ENCODE measurements at places on chromosomes 12 and 14. TPM values are rescaled to one million over a fixed set of nuclear protein-coding genes. Genes with fewer than 3 reads are reported as not detected.

The TAS2R10 gene
- polyA plus RNA-seq = 3.1 TPM

The SPPL3 gene
- 79.8 TPM for polyA plus RNA-seq

The CELA1 gene
- polyA plus RNA-seq = not detected

The GABARAPL1 gene
- 80.7 TPM for polyA plus RNA-seq

The ITGA5 gene
- polyA plus RNA-seq = 40.1 TPM

The SLC2A14 gene
- polyA plus RNA-seq = 0.34 TPM

The SYT1 gene
- 16.4 TPM for polyA plus RNA-seq

The NRL gene
- 3.2 TPM for polyA plus RNA-seq

The CIT gene
- 24.7 TPM for polyA plus RNA-seq

The SPTB gene
- 16.2 TPM for polyA plus RNA-seq

The AQP5 gene
- polyA plus RNA-seq = 2.3 TPM

The KRT6C gene
- not detected for polyA plus RNA-seq

The OR9K2 gene
- not detected for polyA plus RNA-seq

The OR4E2 gene
- not detected for polyA plus RNA-seq

The IFT81 gene
- 48.1 TPM for polyA plus RNA-seq

The GALNT4 gene
- 10.9 TPM for polyA plus RNA-seq

The HNRNPA1 gene
- 3,632 TPM for polyA plus RNA-seq

The APAF1 gene
- polyA plus RNA-seq = 27.9 TPM

GRCh38 chr12:71125949-71126348, 31.9 kb downstream of the TSPAN8 start:
- DNase-seq = no peak

DNA sequence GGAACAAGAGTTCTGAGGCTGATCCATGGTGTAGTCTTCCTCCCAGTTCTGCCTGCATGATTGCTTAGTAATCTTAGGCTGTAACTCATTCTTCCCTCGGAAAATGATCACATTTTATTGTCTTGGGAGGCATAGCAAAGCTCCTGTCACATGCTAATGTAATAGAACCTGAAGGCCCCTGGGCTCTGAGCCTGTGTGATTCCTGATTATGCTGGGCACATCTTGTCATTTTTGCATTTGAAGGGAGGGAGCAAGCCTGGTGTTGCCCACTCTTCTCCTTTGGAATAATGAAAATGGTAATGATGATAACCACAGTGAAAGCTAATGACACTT, 215.4 kb downstream of the MSRB3 start:
- no peak for DNase-seq

- no peak for DNase-seq
These were observed 55.3 kb downstream of the MDM2 start for GRCh38 chr12:68863109-68863770.

DNA sequence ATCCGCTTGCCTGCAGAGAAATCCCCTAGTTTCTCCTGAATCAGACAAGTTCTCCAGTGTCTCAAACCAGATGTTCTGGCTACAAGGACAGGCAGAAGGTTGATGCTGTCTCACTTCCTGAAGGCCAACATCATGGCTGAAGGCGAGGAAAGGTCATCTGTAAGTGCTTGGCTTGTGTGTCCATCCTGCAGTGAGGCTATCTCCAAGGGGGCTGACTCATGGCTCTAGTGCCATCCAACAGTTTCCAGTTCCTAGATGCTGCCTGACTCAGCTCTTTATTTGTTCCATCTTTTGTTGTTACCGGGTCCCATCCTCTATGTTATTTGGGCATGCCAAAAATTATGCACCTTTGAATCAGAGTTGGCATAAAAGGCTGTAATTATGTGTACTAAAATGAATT, 232.1 kb upstream of the TBX3 start:
- no peak for DNase-seq

DNA sequence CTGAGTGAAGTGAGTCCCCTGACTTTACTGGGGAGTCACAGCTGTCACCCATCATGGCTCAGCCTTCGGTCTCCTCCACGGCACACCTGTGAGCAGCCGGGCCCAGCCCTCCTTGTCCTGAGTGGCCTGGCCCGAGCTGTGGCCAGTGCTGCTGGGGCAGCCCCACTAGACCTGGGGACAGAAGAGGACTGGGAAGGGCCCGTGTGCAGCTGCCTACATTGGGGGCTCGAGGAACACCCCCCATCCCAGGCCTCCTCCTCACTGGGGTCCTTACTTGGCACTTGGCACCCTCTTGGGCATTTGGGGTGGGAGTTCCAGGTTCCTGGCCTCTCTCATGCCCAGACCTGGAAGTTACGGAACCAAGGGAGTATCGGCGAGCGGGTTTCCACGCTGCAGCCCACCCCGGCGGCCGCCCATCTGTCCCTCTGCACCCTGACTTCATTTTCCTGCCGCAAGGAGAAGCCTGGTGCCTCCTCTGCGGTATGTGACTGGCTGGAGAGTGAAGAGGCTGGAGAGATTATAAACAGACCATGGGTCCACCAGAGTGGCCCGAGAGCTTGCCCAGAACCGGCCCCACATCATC, 179.7 kb downstream of the KIF26A start:
- DNase-seq = no peak

DNA sequence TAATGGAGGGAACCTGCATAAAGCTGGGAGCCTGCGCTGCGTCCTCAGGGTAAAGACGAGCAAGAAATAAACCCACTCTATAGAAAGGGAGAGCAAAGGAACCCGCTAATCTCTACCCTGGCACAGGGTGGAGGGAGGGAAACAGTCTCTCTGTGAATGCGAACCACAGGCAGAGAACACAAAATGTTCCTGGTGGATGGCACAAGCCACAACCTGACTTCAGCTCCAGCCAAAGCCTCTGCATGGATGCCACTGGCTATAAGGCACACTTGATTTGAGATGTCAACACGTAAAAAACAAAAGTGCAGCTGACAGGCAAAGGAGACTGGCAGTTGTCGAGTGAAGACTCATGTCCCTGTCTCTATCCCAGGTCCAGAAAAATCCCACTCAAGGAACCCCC, 32.4 kb downstream of the CHGA start:
- no peak for DNase-seq

GRCh38 chr14:99232714-99233214, 39.2 kb downstream of the BCL11B start:
- DNase-seq = no peak

DNA sequence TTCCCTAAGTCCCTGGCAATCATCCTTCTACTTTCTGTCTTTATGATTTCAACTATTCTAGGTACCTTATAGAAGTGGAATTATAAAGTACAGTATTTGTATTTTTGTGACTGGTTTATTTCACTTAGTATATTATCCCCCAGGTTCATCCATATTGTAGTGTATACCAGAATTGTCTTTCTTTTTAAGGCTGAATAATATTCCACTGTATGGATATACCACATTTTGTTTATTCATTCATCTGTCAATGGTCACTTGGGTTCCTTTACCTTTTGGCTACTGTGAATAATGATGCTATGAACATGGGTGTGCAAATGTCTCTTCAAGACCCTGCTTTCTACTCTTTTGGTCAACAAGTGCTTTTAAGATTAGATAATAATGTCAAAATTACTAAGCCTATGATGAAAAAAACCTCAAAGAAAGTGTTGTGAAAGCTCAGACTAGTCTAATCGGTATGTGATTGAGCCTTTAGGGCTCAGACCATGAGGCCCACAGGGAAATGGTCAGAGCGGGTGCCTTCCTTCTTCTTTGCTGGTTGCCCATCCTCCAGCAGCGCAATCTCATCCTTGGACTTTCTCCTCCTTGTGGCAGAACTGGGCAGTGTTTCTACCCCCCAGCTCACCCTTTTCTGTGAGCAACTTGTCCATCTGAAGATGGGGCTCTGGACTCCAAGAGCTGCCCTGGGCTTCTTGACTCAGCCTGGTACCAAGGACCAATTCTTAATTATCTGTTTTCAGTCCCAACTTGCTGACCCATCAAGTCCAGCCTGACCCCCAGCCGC, 105.4 kb downstream of the TTC8 start:
- no peak for DNase-seq

GRCh38 chr12:11228296-11228879, 41.1 kb downstream of the PRB3 start:
- DNase-seq = peak; percentile 15

- DNase-seq = no peak
These were observed 47.6 kb upstream of the EIF5 start for GRCh38 chr14:103286460-103286859.

- DNase-seq = no peak
These were observed 16.2 kb downstream of the ZDHHC22 start for GRCh38 chr14:77125281-77125801.

GRCh38 chr12:31408763-31409162, 82.8 kb upstream of the SINHCAF start:
- DNase-seq = no peak

GRCh38 chr12:64128366-64128765, 93.7 kb downstream of the KICS2 start:
- no peak for DNase-seq

DNA sequence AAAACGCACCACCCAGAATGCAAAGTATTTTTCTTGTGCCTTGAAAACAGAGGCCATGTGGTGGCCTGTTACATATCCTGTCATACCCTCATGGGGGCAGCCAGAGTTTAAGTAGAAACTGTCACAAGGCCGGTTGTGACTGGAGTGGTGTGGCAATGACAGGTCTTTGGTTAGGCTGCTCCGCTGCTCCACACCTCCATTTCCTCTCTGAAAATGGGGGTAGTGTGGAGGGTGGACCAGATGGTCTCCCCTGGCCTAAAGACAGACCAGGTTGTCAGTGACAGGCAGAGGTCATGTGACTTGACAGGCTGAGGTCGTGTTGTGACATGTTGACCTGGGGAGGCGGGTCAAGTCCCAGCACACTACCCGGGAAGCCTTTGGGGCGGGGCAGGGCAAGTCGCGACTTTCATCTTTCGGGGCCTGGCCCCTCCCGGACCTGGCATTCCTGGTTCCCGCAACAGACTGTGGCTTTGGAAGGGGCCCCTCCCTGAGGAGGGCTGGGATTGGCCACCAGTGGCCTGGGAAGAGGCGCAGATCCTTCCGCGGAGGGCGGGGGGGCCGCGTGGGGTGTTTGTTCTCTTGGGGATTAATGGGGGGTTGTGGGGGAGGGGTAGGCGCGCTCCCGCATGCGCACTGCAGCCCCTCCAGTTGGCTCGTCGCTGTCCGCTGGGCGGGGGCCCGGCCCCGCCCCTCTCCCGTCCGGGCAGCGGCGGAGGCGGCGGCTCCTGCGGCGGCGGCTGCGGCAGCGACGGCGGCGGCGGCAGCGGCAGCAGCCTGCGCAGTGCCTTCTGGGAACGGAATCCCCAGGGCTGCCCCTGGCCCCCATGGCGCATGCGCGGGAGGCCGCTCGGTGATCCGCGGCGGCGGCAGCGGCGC, at the start of gene MBD6:
Gene MBD6 (plus strand): TSS at position 814 of the 876 bp plus-strand sequence. CDS start 1,480 bp downstream, outside the sequence.
- DNase-seq = peak; percentile 90

- DNase-seq = no peak
These were observed 24.9 kb downstream of the SLC6A12 start for GRCh38 chr12:188910-189621.

- DNase-seq = no peak
These were observed 6.7 kb downstream of the KRT81 start for GRCh38 chr12:52284562-52285171.

DNA sequence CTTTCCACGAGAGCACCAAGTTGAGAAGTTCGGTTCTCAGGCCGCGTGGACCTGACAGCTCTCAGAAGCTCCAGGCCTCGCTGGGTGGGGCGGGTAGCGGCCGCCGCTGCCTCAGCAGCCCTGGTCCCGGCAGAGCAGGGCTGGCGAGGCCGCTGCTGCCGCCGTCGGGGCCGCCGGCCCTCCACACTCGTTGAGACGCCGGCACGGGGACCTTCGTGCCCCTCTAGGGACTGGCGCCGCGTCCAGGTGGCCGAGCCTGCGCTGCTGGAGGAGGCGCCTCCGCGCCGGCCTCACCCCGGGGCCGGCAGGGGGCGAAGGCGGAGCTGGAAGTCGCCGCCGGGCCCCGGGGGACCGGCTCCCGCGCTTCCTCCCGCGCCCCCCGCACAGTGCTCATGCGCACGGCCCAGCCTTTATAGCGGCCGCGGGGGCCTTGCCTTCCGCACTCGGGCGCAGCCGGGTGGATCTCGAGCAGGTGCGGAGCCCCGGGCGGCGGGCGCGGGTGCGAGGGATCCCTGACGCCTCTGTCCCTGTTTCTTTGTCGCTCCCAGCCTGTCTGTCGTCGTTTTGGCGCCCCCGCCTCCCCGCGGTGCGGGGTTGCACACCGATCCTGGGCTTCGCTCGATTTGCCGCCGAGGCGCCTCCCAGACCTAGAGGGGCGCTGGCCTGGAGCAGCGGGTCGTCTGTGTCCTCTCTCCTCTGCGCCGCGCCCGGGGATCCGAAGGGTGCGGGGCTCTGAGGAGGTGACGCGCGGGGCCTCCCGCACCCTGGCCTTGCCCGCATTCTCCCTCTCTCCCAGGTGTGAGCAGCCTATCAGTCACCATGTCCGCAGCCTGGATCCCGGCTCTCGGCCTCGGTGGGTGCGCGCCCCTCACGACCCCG, at the start of gene COCH:
Gene COCH (plus strand): TSS at position 440 of the 879 bp plus-strand sequence. CDS start 380 bp downstream, at position 820.
- DNase-seq = peak; percentile 38

- peak; percentile 75 for DNase-seq
These were observed 1553.8 kb upstream of the FLRT2 start for GRCh38 chr14:83975841-83976770.

- peak; percentile 4 for DNase-seq
These were observed 98.6 kb downstream of the NT5DC3 start for GRCh38 chr12:103742349-103742932.

GRCh38 chr14:77184396-77185092, 2.9 kb downstream of the TMEM63C start:
- no peak for DNase-seq

- no peak for DNase-seq
These were observed 16.0 kb upstream of the RFX4 start for GRCh38 chr12:106566771-106567170.

DNA sequence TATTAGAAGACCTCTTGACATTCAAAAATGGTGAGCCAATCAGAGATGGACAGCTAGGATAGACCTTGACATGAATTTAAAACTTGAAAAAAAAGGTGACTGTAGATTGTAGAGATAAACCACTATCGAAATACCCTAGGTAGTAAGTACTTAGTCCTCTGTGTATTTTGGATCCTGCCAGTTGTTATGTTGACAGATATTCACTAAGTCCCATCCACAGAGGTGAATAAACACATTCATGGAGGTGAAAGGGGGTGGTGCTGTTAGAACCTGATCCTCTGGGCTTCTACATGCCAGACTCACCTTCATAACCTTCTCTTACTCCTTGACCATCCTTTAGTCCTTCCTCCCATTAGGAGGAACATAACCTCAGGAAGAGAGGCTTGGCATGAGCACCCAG, 72.3 kb downstream of the OTX2 start:
- DNase-seq = no peak

- no peak for DNase-seq
These were observed 3.5 kb downstream of the ZBTB25 start for GRCh38 chr14:64500088-64500487.

DNA sequence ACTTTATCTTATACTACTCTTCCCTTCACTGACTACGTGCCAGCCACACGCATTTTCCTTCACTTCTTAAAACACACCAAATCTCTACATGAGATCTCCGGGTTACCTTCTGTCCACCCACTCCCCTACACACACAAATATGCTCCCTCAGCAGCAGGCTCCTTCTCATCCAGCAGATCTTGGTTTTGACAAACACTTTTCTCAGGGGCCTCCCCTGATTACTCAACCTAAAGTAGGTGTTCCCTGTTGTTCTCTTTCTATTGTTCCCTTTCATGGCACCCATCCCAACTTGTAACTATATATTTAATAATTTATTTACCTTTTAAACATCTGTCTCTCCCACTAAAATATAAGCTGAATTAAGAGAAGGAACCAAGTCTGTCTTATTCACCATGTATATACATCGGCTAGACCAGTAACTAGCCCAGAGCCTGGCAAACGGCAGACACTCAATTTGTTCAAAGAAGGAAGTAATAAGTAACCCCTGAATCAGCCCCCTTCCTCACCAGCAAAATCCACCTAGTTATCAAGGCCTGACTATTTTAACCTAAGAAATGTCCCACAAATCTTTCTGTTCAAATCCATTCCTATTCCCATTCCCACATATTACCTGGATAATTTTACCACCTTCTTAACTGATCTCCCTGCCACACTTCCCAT, 2.7 kb downstream of the C2CD5 start:
- DNase-seq = no peak
